ENCODE measurements at places on chromosomes 5 and 9.
A peak's percentile ranks its signal among the peaks of the same experiment; 100 is the strongest.

DNA sequence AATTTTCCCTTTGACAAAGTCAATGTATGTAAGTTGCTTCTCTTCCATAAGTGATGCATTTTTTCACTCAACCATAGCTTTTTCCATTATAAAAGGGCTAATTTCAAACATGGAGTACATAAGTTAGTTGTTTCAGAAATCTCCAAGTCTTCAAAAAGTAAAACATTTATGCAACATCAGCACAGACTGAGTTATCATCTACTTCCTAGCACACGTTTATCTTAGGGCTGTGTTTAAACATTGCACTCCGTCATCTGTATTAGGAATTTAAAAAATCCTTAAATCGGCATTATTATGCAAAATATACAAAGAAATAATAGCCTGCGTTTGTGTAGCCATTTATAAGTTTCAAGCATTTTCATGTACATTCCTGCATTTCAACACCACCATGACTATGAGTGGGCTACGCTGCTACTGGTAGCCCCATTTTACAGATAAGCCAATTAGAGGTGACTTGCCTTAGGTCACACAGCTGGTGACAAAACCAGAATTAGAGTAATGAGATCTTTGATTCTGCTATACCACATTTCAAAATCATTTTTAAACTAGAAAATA is 43.4 kb downstream of the PTPN3 start:
- DNase-seq = no peak

DNA sequence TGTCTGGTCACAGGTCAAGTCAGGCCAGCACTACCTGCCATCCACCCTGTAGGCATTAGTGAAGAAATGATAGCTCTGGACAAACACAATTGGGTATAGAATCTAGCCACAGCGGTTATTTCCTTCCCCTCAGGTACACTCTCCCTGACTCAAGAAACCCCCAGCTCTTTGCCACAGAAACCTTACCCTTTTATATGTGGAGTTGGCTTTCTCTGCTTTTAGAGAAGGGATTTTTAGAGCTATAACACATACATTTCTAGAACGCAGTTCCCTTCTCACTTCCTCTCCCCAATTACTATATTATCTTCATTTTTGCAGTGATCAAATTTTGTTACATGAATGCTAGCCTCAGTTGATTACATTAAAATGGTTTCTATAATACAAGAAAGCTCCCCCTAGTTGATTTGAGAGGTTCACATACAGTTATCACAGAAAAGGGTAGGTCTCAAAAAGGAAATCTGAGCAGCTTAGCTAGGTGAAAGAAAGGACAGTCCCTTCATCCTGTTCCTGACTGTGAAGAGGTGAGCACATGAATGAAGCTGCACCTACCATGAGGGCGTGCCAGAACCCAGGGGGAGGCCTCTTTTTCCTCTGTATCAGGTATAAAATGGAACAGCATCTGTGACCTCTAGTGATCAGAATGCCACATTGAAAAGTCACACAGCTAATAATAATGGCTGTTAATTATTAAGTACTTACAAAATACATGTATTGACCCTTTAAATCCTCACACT is 425.6 kb downstream of the KIAA0825 start:
- no peak for DNase-seq

DNA sequence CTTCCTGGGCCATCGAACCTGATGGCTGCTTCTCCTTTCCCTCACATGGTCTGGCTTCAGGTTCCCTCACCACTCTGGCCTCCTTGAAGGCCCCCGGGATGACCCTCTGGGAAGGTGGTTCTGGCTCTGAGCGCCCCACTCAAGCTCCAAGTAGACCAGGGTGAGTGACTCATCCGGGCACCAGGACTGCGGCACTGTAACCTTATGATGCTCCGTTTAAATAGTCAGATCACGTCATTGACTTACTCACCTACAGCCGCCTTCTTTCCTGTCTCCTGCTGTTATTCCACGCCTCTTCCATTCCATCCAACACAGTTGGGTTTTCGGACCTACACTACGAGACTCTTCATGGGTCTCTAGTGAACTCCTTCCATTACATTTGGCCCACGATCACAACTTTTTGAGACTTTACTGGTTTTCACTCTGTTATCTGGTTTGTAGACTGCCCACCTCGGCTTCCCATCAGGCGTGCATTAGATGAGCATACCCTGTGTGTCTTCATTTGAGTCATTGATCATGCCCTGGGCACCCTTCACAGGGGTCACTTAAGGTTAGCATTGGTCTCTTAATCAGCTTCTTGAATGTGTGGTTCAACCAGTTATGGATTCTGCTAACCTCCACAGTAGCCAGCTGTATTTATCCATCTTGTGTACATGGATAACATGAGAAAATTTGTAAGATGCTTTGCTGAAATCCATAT is 138.8 kb upstream of the LMX1B start:
- no peak for DNase-seq

- DNase-seq = no peak
These were observed 17.1 kb upstream of the SPATA31E1 start for GRCh38 chr9:87865626-87866025.

DNA sequence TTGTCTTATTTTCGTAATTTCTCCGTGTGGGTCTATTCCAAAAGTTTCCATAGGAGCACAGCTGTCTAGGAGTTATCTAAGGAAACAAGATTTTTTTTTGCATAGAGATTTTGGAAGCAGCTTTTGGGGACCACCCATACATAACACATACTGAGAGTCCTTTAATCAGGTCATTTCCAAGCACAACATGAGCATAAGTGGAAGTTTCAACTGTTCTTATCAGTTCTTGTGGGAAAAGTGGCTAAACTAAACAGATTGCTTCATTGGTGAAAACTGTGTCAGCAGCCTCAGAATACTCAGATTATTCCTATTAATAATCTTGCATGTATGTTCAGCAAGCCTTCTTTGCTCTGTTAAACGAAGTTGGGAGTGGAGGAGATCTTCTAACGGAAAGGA is 153.6 kb upstream of the TYRP1 start:
- no peak for DNase-seq

DNA sequence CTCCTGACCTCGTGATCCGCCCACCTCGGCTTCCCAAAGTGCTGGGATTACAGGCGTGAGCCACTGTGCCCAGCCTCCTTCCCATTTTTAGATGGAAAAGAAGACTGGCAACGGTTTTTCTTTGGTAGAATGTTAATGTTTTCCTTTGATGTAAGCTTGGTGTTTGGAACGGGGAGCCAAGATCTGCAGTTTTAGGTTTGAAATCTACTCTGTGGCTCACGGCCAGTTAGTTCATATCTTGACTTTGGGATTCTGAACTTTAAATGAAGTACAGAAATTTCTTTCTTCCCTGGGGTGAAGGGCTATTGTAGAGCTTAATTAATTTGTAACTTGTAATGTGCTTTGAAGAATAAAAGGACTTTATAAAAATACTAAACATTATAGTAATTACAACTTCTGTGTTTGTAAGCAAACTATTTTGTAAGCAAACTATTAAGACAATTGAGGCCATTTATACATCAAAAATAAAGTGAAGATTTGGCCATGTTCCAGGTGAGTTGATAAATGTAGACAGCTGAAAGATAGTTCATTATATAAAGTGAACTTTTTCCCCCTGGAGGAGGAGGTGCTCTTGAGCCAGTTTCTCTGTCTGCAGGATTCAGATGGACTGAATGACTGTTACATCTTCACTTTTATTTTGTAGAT is 117.1 kb upstream of the TUT7 start:
- no peak for DNase-seq

GRCh38 chr9:93479726-93480125 is 26.3 kb upstream of the FAM120AOS start:
- no peak for DNase-seq

DNA sequence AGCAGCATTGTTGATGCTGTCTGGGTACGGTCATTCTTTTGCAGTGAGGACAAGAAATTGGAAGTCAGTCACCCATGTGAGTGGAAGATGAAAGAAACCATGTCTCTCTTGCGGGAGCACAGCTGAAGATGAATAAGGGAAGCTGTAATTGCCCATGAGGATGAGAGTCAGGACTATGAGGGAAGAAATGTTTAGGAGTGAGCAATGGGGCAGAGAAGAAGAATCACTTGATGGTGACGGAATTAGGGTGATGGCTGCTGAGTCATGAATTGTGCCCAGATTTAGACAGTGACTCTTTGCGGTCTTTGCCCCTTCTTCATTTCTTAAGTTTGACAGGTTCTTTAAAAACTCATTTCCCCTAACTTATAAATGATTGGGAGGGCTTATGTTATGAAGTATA is 183.3 kb downstream of the MAST4 start:
- no peak for DNase-seq

GRCh38 chr5:118466418-118466817 is 521.9 kb downstream of the DTWD2 start:
- DNase-seq = no peak

DNA sequence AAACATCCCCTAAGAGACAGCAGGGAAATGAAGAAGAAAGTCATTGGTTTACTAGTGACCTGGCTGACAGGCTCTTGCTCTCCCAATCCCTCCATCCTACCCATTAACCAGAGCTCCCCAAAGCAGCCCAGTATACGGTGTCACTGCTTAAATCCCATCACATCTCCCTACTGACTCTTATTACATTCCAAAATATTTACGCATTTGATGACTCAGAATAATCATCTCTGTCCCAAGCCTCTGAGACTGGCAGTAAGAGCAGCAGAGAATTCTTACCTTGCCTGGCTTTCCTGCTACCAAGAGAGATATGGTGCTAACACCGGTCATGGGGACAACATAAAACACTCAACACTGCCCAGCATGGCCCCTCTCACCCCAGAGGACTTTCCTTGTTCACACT is 20.2 kb upstream of the WHRN start:
- no peak for DNase-seq

GRCh38 chr5:142183561-142183960 is 75.0 kb downstream of the NDFIP1 start:
- DNase-seq = no peak

- DNase-seq = peak; percentile 84
These were observed 3.8 kb downstream of the CREB3 start for GRCh38 chr9:35736201-35736633.

DNA sequence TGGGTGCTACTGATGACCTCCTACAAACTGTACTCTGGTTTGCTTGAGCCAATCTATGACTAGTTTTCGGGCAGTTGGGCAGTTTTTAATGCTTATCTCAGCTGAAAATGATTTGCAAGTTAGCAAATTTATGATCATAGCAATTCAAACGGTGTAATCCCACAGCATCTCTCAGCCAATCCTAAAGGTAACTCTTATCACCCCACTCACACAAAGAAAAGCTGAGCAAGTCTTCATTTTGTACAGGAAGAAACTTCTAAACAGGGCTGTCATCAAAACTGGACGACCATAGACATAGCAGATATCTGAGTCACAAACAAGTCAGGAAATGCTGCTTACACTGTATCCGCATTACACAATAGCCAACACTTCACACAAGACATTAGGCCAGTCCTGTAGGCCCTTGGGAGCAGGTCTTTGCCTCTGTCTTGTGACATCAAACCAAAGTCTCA is 2.6 kb upstream of the ENC1 start:
- no peak for DNase-seq

- DNase-seq = no peak
These were observed 158.0 kb upstream of the FREM1 start for GRCh38 chr9:15068261-15068660.

DNA sequence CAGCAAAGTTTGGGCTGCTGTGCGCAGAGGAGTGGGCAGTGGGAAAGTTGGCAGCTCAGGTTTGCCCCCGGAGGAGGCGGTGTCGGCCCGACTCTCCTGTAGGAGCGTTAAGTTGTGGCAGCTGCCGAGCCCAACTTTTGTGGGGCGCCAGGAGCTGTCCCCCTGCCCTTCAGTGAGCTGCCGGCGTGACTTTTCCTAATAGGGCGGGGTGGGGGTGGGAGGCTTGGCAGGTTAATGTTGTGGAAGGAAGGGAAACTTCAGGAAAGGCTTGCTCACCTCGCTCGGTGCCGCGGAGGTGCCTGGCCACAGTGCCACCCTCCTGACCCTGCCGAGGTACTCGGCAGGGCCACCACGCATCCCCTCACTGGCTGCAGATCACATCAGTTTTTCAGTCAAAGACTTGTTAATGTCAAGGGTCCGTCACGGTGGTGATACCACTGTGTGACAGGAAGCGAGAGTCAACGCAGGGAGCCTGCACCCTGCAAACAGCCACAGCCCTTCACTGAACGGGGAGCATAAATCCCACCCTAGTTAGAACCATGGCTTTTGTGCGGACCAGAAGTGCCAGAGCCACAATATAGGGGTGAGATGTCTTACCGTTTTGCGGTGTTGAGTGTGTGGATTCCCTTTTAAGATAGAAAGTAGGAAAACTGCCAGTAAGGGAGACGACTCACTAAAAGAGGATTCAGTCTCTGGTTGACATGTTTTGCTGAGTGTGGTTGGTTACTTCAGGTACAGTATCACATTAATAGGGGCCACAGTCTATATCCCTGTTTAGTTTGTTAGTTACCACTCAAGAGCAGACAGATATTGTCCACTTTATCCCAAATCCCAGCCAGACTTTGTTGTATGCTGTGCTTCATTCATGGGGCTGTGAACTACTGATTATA is 796 bp downstream of the LNPEP start:
- DNase-seq = peak; percentile 52

- no peak for DNase-seq
These were observed 72.9 kb downstream of the ARHGEF37 start for GRCh38 chr5:149654231-149654630.

- DNase-seq = no peak
These were observed 276.6 kb downstream of the ASTN2 start for GRCh38 chr9:117138231-117138630.

DNA sequence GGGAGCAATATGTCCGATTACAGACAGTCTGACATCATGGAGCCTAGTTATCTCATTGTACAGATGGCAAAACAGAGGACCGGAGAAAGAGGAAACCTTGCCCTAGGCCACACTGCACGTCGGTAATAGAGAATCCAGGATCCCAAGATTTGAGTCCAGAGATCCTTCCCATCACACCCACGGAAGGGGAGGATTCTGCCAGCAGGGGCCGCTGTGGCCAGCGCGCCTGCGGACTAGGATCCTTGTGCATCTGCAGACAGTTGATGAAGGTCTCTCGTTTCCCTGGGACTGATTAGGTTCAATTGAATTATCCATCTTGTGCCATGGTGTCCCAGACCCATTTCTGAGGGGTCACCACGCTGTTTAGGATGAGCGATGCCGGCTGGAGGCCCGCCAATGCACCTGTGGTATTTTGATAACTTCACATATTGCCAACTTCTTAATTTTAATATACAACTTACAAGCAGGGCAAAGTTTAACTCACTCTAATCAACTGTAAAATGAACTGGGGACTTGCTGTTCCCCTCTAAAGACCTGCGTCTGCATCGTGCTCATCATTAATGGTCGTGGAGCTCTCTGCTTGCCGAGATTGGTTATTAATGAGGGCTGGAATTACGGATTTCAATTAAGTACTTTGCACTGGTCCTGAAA is 592.7 kb upstream of the BRINP1 start:
- peak; percentile 79 for DNase-seq

DNA sequence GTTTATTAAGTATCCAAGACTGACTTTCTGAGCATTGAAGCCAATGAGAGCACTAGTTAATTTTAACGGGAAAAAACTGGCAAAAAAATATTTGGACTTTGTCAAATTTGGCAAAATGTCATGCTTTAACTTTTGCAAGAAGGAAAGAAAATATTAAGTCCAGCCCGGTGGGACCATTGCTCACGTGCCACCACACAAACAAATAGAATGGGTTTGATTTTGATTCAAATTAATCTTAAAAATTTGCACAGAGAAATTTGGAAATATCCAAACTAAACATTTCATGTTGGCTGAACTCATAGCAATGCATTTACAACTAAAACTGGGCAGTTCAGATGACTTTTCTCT is 302.2 kb downstream of the EBF1 start:
- DNase-seq = no peak
